ENCODE measurements at places on chromosomes 6 and 20.

DNA sequence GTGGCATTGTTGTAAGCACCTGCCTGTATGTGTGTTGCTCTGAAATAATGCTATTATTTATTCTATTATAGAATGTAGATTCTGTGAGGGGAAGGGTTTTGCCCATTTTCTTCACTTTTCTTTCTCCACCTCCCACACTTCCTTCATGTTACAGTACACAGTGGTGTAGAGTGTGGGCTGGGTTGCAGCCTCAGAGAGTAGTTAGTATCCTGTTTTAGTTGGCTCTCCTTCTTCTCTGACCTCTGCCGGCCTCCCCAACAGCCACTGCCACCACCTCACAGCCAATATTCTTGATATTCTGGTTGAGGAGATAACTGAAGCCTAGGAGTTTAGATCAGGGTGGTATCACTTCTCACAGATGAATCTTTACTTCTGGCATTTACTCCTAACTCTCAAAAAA is 143.4 kb downstream of the BCKDHB start:
- DNase-seq, result no peak

GRCh38 chr6:3337521-3338350 is 79.0 kb downstream of the PSMG4 start:
- DNase-seq, result no peak

GRCh38 chr6:26103141-26103769 is 16.0 kb downstream of the HFE start:
- no peak for DNase-seq

DNA sequence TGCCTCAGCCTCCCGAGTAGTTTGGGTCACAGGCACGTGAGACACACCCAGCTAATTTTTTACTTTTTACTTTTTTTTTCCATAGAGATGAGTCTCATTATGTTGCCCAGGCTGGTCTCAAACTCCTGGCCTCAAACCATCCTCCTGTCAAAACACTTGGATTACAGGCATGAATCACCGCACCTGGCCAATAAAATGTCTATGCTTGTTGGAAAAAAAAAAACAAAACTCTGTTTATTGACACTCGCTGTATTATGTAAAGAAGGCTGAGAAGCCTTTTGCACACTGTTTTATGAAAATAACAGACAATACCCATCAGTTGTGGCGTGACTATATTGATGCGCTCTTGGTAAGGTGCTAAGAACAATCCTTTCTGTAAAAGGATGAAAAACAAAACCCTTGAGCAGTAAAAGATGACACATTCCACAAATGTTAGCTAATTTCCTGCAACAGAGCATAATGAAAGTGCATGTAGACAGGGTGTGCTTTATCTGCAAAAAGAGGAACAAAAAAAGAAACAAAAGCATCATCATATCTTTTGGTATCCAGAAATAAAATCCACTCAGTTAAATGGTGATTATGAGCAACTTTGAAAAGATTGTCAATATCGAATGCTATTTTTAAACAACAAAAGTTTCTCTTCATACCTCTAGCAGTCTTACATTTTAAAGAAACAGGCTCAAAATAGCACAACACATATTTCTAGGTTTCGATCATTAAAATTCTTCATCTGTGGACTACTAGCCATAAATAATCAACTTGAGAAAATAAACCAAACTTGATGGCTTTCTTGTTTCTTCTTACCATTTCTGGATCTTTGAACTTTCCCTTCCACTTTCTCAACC is 108.3 kb upstream of the PHACTR1 start:
- no peak for DNase-seq

- no peak for DNase-seq
Observed at GRCh38 chr6:135568379-135568778, 70.8 kb upstream of the AHI1 start.

- DNase-seq, result no peak
Observed at GRCh38 chr6:11333132-11333849, 100.8 kb upstream of the NEDD9 start.
